NCI-H1092 treated with DMSO at 0.1 percent for 48 hours (cell line): ENCODE measurements at places on chromosomes 3 and 15.

DNA sequence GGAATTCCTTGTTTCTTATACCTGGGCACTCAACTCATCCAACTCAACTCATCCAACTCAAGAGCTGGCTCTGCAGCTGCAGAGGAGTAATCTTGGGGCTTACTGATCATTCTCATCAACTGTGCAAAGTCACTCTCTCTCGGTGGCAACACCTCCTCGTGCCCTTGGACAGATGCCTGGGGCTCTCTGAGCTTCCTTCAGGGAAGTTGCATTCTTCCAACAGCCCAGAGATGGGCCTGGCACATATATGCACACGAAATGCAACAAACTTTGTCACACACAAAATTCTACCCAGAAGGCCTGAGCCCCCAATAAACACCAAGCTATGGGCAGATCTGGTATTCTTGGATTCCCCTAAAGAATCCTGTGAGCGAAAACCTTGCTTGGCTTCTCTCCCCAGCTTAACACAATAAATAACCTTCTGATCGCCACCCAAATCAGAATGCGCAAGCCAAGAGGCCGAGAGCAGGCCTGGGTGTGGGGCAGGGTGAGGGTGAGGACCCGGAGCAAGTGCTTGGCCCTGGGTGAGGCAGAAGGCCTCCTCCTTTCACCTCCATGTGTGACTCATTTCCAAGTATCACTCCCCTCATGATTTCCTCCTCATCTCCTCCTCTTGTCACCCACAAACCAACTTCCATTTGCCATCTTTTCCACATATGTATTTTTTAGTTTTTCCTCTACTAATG is 15.4 kb downstream of the TGM5 start:
- no peak for DNase-seq

GRCh38 chr3:177060492-177060891 is 136.8 kb downstream of the TBL1XR1 start:
- no peak for DNase-seq

- DNase-seq, result no peak
These were observed 80.9 kb downstream of the MLH1 start for GRCh38 chr3:37074178-37074577.

- DNase-seq, result no peak
These were observed 202.6 kb downstream of the XXYLT1 start for GRCh38 chr3:195068084-195069080.

GRCh38 chr3:39911465-39912309 is 102.3 kb downstream of the MYRIP start:
- DNase-seq, result no peak

GRCh38 chr3:32646761-32647160 is 38.2 kb upstream of the CNOT10 start:
- DNase-seq, result no peak

DNA sequence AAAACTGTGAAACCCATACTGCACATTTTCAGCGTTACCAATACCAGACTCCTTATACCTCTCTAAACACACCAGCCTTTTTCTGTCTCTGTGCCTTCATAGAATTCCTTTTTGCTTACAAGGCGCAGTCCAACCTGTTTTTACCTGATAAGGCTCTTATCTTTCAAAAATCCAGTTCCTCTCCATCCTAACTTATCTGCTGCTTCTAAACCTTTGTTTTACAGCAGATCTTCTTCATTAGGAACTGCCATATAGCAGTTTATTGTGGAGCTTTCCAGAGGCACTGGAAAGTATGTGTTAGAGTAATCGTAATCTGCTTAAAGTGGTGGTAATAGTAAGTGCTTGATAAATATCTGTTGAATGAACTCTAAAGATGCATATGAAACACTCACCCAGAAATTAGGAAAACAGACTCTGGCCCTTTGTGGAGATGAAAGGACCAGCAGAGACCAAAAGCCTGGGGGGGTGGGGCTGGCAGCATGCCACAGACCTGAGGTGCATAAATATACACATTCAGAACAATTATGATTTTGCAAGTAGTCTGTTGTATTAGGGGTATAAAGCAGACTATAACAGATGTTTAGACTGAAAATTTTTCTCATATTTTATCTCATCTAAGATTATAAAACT is 29.3 kb downstream of the PPP2R3A start:
- no peak for DNase-seq

DNA sequence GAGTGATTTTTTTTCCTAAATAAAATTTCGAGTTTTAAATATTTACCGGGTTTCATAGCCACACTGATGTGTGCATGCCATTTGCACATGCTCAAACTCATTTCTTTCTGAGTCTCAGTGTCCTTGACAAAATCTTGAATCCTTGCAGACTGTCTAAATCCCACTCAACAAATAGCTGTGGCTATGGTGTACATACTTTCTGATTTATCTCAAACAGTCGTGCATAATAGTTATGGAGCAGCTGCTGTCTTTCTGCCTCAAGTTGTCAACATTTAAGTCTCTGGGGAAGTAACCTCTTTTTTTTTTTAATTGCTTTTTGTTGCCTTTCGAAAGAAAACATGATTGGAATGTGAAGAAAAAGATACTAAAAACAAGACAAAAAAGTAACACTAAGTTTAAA is 52.8 kb upstream of the UTS2B start:
- DNase-seq, result no peak

DNA sequence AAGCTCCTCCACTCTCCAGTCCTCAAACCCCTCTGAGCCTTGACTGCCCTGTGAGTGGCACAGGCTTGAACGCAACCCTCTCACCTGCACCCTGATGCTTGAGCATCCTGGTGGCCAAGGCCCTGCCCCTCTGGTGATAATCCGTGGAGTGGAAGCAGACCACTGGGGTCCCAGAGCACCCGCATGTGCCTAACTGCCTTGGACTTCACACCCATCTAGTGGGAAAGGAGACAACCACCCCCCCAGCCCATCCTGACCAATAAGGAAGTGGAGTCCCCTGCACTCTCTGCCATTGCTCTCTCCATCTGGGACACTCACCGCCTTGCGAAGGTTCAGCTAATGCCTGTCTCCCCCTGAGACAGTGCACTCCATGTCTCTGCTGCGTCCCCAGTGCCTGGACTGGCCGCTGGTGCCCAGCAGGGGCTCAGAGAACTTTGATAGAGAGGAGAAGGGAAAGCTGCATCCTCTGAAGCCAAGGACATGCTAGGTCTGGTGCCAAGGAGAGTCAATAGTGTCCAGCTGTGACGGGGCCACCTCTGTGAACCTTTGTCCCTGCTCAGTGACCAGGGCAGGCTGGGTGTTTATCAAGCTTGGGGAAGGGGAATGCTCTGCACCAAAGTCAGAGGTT is 3.4 kb downstream of the KLF15 start:
- no peak for DNase-seq

DNA sequence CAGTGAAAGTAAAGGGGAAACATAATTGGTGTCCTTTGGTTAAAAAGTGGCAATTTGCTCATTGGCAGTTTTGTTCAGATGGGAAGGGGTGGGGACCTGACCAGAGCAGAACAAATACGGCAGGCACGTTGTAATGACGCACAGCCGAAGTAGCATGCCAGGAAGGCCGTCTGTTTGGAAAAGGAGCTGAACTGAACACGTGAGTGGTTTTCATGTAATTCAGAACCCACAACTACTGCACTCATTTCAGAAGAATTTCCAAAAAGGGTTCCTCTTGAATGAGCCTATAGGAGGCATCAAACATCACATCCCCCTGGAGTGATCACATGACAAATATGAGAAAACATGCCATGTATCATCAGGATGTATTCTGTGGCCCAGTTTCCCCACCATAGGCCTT is 42.9 kb upstream of the LMCD1 start:
- no peak for DNase-seq

DNA sequence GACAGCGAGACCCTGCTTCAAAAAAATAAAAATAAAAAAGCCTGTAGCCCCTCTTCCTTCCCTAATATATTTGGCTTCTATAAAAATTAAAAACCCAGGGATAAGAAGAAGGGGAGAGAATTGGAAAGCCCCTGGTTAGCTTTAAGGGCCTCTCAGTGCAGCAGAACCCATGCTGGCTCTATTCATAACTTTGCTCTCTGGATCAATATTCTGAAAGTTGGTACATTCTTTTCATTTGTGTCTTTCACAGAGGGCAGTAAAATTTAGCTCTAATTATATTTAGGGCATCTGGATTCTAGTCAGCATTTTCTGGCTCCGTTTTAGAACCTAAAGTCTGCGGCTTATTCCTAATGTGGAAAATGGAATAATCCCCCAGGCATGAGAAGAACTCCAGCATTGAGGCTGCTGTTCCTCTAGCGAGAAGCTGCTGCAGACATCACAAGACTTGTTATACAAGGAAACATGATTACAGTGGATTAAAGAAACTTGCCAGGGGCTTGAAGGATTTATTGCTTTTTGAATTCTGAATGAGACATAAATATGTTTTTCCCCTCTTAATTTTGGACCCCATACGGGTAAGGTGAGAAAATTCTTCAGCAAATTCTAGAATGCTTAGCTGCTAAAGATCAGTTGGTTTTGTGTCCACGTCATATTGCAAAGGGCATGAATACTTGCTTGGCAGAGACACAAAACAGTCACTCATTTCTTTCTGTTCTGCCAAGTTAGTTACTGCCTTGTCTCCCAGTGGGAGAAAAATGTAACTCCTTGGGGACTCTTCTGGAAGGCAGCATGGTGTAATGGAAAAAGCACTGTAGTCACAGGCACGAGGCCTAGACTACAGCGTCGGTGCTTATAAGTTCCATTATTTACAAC is 177.7 kb downstream of the VGLL4 start:
- no peak for DNase-seq

DNA sequence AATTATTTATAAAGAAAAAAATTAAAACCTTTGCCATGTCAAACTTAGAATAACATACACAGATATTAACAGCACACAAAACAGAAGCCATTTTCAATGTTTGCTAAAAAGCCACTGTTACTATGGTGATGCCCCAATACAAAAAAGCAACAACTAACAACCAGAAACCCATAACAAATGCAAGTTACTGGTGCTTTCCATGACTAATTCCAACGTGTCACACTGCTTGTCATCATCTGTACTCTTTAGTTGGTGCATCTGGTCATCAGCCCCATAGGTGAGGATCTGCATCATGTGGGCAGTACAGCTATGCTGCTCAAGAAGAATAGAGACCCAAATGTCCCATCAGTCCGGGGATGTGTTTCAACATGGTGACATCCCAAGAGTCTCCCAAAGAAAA is 52.8 kb downstream of the ATP8B4 start:
- DNase-seq, result no peak

DNA sequence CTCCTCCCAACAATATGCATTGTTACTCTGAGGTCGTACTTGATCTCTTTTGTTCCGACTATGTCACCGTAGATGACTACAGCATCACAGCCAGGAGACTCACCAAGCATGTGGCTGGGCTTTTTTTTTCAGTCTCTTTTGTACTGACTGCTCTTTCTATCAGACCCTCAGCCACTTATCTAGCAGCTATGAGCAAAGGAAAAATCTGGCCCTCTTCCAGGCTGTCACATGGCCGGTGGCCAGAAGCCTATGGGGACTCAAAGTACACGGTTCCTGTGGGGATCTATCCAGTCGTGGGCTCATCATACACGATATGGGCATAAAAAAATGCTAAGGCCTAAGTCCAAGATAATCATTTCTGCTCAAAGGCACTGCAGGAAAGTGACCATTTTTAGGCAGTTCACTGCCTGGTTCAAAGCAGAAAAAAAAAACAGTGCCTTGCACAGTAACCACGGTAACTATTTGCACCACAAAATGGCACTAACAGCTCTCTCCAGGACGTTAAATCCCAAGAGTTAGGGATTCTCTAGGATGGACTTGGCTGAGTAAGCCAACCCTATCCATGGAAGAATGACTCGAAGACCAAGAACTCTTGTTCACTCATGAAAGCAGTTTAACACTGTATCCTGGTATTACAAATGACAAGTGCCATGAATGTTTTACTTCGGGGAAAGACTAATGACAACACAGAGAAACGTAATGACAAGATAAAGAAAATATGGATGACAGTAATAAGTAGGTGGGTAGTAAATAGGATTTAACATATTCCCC is 50.3 kb downstream of the SHQ1 start:
- DNase-seq, result peak; percentile 93

GRCh38 chr3:190101320-190102011 is 19.2 kb downstream of the P3H2 start:
- no peak for DNase-seq
